HS-5 (cell line): ENCODE measurements at places on chromosomes 11 and 22.

DNA sequence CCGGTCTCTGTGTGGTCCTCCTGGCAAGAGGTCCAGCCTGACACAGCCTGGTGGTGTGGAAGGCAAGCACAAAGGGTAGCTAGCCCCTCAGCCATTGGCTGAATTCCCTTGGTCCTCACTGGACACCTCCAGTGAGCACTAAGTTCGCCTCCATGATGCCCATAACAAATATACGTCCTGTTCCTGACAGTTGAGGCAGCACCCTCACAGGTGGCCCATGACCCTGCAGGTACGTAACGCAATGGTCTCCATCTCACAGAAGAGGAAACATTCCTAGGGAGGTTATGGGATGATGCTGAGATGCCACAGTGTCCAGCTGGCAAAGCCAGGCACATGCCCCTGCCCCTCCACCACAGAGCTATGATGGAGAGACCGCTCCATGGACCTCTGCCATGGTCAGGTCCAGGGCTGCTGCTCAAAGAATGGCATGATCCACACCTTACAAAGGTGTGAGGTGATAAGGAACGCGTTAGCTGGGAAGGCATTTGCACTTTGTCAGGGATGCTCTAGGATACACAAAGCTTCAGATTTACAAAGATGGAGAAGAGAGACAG, 1.4 kb upstream of the GNAZ start:
- no peak for DNase-seq

DNA sequence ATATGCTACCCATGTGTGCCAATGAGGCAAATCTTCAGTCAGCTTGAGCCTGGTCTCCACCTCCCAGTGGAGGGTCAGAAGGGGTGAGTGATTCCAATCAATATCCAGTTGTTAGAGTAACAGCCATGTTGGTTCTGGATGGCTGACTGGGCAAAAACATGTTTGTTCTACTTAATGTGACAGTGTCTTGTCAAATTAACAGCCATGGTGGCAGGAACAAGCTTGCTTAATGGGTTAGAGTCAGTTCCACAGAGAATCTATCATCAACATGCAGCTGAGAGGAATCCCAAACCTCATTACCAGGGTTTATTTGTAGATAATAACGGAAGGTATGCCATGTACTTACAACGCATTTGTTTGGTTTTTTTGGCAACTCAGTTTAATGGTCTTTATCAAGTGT, 133.2 kb downstream of the SLC17A6 start:
- DNase-seq = no peak

GRCh38 chr11:132140056-132140455, 769.6 kb downstream of the NTM start:
- DNase-seq = no peak

- DNase-seq = no peak
Measured at GRCh38 chr22:30837531-30837930, 131.0 kb downstream of the MORC2 start.

- DNase-seq = no peak
Measured at GRCh38 chr22:30474121-30474520, 2.3 kb upstream of the SEC14L3 start.

DNA sequence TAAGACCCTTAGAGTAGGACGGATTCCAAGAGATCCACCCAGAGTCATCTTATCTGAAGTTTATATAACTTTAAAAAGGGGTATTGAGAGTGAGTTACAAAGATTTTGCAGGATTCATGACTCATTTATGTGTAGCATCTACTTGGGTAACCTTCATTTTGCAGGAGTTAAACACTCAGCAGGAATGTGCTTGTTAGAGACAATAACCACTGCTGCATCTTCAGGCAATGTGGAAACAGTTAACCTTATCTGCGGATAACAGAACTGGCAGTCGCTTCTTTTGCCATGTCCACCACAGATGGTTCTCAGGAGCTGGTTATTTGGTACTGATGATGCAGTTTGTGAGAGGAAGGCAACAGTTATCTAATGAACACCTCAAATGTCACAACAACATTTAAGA, 417.9 kb upstream of the DDI1 start:
- no peak for DNase-seq

- DNase-seq = no peak
Measured at GRCh38 chr11:10524471-10524870, 16.5 kb downstream of the RNF141 start.

DNA sequence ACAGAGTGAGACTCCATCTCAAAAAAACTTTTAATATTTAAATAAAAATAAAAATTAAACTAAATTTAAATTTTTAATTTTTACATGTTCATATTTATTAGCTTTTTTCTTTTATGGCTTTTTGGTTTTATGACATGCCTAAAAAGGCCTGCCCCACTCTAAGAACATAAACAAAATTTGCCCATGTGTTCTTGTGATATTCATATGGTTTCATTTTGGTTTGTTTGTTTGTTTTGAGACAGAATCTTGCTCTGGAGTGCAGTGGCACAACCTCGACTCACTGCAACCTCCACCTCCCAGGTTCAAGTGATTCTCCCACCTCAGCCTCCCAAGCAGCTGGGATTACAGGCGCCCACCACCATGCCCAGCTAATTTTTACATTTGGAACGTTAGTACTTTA, 27.7 kb downstream of the SUSD2 start:
- no peak for DNase-seq

GRCh38 chr22:35103761-35104160, 37.8 kb downstream of the ISX start:
- DNase-seq = no peak

GRCh38 chr22:24809331-24809730, 3.3 kb downstream of the SGSM1 start:
- DNase-seq = no peak

- no peak for DNase-seq
Measured at GRCh38 chr11:117687776-117688175, 109.2 kb downstream of the DSCAML1 start.

DNA sequence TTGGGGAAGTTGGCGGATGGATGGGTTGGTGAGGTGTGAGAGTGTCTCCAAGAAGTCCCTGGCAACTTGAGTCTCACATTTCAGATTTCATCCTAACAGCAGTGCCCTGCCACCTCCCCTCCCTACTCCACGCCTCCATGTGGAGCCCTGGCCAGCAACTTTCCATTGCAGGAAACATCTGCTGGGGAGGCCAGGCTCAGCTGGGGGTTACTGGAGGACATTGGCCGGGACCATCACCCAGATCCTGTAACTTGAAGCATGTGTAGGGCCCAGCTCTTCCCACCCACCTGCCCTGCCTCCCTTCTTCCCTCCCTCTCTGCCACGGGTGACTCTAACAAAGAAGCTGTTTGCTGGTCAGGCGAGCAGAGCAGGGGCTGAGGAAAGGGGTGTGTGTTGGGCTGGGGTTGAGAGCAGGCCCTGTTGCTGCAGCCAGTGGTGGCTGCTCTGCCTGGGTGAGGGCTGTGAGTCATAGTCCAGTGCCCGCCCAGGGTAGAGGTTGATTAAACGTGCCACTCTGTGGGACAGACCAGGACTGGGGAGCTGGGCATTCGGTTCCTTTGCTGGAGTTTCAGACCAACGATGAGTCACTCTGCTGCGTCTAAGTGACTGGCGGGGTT, 64.0 kb downstream of the SCN3B start:
- DNase-seq = no peak

DNA sequence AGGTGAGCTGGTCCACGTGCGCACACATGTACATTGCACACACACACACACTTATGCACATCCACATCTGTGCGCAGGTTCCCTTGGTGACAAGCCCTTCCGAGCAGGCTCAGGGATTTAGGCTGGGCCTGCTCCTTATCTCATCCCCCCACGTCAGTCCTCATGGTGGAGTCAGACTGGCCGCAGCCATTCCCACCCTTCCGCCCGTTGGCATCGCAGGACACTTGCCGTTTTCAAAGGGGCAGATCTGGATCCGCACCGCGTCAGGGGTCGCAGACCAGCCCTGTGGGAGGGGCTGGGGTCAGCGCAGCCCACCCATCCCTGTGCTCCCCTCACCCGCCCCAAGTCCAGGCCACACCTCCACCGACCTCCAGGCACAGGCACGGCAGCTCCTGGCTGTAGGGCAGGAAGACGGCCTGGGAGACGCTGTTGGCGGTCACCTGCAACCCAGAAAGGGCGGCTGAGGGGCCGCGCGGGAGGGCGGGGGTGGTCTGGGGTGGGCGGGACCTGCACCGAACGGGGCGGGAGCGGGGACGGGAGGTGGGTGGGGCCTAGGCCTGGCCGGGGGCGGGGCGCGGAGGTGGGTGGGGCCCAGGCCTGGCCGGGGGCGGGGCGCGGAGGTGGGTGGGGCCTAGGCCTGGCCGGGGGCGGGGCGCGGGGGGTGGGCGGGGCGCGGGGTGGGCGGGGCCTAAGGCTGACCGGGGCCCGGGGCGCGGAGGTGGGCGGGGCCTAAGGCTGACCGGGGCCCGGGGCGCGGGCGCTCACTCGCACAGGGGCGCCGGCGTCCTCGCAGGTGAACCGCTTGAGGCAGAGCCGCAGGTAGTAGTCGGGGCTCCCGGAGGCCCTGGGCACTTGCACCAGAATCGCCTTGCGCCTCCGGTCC, 13.3 kb downstream of the IL17REL start:
- DNase-seq = no peak
